ENCODE measurements at places on chromosomes 3 and 15. TPM values are rescaled to one million over a fixed set of nuclear protein-coding genes. Genes with fewer than 3 reads are reported as not detected.

DNA sequence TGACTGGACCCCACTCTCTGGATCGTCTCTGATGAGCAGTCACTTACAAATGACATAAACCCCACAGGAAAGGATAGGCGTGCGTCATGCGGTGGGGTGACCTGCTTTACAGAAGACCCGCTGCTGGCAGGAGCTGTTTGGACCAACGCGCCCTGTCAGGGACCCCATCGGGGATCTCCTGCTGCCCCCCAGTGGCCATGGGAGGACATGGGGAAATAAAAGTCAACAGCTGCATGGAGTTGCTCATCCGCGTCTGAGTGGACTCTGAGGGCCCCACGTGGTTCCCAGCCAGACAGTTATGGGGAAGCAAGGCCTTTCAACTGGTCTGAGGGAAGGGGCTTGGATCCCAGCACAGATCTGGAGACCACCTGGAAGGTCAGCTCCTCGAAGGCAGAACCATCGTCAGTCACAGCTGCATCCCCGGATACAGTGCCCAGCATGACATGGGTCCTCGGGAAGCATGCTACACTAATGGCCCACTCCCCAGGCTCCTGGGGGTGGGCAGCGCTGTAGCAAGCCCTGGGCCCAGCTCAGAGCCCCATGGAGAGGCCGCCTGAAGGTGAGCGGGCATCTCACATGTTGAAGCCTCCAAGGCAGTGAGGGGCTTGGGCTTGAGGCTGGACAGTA lies 32.1 kb downstream of the PTH1R start:
- DNase-seq: peak; percentile 81

GRCh38 chr3:167691366-167691765 lies 37.6 kb upstream of the WDR49 start:
- DNase-seq: no peak

- no peak for DNase-seq
Observed at GRCh38 chr3:30913176-30913575, 18.7 kb upstream of the GADL1 start.

DNA sequence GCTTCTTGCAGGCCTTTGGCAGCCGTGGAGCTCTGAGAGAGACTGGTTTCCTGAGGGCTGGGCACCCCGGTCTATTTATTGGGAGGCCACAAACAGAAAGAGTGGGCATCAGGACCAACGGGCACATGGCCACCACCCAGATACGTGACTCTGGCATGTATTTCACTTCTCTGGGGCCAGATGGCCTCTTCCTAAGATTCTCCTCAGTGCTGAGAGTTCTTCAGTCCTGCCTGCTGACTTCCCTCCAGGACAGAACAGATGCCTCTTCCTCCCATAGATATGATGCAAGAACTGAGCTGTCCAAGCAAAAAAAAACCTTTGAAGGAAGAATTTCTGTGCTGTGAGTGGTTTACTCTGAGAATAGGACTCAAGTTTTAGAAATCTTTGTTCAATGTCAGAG lies 107.7 kb downstream of the IGF2BP2 start:
- DNase-seq: no peak

DNA sequence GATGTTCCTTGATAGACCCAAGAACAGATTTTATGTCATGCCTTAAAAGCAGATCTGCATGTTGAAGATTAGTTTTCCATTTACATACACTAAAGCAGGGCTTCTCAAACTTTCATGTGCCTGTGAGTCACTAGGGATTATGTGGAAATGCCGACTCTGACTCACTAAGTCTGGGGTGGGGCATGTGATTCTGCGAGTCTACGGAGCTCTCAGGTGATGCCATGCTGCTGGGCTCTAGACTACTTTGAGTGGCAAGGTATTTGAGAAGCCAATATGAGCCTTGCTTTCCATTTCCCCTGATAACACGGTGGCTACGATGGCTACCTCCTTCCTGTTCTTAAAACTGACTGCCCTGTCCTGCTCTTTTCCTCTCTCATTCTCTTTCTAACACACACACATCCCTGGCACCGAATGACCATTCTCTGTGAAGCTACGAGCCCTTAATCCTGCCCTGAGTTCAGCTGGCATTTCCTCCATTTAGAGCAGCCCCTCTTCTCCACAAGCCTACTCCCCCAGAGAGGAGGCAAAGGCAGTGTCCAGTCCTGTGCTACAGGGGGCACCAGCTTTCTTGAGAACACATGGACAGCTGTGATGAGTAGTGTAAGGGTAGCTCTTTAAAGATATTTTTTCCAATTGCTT lies 39.7 kb upstream of the PYGO1 start:
- DNase-seq: no peak

DNA sequence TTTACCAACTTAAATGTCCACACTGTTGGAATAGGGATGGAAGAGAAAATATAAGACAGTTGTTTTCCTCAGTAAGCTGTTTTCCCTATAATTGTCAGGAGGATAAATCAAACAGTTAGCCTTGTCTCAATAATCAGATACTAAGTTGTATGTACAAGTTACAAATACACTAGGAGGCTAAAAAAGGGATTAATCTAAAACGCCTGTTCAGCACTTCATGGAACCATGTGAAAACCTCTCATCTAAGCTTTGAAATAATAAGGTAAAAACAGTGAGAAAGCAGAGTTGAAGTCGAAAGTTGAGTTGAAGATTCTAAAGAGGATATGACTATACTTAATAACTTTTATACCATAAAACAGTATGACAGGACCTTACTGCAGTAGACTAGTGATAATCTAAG lies 62.0 kb downstream of the CALML4 start:
- DNase-seq: no peak

DNA sequence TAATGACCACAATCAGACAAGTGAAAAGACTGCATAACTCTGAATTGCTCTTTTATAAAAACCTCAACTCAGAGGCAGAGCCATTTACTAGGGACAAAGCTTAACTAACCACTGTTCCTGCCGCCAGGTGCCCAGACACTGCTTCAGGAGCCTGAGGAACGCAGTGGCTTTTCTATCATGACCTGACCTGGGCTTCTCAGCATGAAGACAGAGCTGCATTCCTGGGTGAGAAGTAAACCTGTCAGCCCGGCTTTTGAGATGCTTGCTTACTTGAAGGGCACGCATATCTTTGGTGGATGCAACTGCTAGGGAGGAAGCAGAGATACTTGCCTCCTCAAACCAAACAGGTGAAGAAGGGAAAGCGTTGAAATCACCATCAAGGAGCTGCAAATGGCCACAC lies 7.9 kb downstream of the LRRC31 start:
- DNase-seq: no peak

DNA sequence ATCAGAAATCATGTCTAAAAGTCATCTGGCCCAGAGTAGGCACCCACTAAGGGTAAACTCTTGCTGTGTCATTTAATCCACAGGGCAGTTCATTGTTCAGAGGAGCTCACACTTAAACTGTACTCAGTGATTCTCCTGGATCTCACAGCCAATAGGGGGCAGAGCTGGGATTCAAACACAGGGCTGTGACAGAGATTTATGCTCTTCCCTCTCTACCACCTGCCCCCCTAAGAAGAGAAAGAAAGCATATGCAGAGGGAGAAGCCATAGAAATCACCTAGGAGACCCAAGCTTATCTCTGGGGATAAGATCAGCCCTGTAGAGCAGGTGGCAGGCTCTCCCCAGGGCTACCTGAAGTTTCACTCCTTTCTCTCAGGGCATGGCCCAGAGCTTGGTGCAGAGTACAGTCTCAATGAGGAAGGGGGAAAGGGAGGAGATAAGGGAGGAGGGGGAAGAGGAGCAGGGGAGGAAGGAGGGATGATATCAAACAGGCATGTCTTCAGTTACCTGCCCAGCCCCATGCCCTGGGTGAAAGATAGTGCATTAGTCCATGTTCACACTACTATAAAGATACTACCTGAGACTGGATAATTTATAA lies 51.8 kb upstream of the ADPGK start:
- no peak for DNase-seq

GRCh38 chr3:173957646-173958045 lies 560.1 kb downstream of the NLGN1 start:
- no peak for DNase-seq

DNA sequence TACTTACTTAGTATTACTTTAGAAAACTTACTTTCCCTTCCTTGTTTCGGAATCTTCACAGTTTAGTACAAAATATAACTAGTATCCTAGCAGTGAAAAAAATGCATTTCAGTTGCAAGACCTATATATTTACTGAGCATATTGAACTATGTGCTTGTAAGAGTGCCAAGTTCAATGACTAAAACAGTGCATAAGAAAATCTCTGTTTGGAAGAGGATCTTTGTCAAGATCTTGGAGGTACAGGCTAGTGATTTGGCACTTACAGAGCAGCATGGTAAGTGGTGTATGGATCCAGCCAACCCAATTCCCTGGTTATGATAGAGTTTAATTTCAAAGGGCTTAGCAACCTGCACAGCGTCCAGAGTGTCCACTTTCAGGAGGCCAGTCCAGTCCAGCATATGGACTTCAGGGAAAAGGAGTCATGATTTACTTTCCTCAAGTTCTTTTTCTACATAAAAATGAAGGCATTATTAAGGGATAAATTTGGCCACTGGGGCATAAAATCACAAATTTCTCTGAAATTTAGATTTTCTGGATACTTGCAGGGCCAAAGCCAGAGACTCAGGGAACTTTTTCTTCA lies 625.8 kb upstream of the BCHE start:
- DNase-seq: no peak

GRCh38 chr15:73078722-73079121 lies 26.5 kb downstream of the NEO1 start:
- no peak for DNase-seq

DNA sequence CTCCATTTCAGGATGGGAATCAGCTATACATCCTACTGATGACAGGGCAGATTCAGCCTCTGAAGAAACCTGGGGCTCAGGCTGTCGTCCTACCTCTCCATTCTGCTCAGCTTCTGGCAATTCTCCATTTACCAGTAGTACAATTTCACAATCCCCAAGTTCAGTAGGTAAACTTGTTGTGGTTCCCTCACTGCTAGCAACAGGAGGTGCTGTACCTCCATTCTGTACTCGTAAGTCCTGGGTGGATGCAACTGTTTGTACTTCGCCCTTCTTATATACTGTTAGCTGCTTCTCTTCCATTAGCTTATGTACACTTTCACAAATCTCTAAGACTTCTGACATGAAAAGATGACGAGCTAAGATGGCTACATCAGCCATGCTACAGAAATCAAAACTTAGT lies 11.6 kb downstream of the ZBTB11 start:
- no peak for DNase-seq

GRCh38 chr3:8882642-8883041 lies 80.6 kb downstream of the RAD18 start:
- no peak for DNase-seq

- no peak for DNase-seq
Observed at GRCh38 chr3:148318240-148318639, 379.5 kb upstream of the AGTR1 start.

GRCh38 chr15:101213147-101213546 lies 38.7 kb downstream of the CHSY1 start:
- no peak for DNase-seq

GRCh38 chr15:38888701-38889221 lies 324.1 kb upstream of the RASGRP1 start:
- no peak for DNase-seq

DNA sequence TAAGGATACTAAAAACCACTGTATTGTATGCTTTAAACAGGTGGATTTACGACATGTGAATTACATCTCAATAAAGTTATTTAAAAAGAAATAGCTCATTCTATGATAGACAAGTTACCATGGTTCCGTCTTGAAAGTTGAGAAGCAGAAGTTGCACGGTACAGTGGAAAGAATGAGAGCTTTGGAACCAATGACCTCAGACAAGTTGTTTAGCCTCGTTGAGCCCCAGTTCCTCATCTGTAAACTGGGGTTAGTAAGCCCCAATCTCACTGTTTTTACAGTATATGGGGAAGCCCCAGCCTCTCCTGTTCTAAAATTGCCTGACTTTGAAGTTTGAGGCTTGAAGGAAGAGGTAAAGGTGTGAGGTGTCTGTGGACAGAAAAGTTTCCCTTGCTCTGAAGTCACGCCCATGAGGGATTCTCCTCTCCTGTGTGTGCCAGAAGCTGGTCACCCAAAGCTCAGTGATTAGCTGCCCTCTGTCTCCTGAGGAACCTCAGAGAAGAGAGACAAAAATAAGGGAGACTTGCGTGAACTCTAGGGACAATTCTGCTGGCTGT lies 10.0 kb downstream of the CRYGS start:
- DNase-seq: no peak

GRCh38 chr3:102206511-102207031 lies 228.2 kb upstream of the ZPLD1 start:
- DNase-seq: no peak

- DNase-seq: no peak
Observed at GRCh38 chr3:172846103-172846561, 95.6 kb downstream of the ECT2 start.

GRCh38 chr15:41939986-41940385 lies 32.4 kb downstream of the EHD4 start:
- no peak for DNase-seq

DNA sequence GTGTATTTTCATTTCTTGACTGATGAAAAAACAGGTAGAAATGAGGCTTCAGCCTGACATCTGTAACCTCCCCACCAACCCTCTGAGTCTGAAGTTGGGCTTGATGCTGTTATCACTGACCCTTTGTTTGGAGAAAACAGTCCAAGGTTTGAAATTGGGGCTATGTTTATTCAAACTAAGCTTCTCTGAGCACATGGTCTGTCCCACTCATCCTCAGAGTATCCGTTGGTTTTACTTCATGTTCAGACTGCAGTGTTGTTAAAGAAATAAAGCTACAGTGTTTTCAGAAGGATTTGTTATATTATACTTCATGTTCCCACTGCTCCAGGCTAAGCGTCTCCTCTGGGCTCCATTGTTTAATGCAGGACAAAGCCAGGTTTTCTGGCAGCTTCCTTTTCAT lies 6.0 kb downstream of the MAPKBP1 start:
- DNase-seq: no peak

GRCh38 chr3:65723985-65724384 lies 314.7 kb downstream of the MAGI1 start:
- no peak for DNase-seq

ERICH6 gene
- total RNA-seq: 0.23 TPM

ACKR2 gene
- 3.7 TPM for total RNA-seq

INSYN1 gene
- not detected for total RNA-seq

CLDN1 gene
- total RNA-seq: not detected

KLHDC8B gene
- 2.6 TPM for total RNA-seq

PLOD2 gene
- 0.42 TPM for total RNA-seq

MON1A gene
- total RNA-seq: 12.9 TPM

Data from activated naive CD8-positive, alpha-beta T cell treated with anti-CD3 and anti-CD28 coated beads, Interleukin-2, amount 10 ng/mL, durations not matched to agents 7 days and 5 days (primary cell).